Activated naive CD4-positive, alpha-beta T cell treated with anti-CD3 and anti-CD28 coated beads, Interleukin-2, amount 50 U/mL, for 16 hours (primary cell): ENCODE measurements at places on chromosomes 2 and 18.

DNA sequence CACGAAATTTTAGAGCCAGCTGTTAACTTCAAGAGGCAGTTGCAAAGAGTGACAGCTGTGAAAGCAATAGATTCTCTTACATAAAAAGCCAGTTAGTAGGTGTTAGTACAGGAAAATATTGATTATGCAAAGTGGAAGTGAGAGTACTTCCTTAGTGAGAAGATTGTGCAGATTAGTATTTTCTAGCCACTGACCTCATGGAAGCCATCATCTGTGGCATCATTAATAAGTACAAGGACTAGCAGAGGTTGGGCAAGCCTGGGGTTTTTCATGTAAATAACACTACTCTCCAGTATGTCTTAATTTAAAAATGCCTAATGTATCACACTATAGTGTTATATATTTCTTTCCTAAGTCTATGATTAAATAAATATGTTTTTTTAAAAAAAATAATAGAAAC lies 166.2 kb upstream of the DTNA start:
- no peak for DNase-seq

GRCh38 chr2:67585400-67585799 lies 188.3 kb downstream of the ETAA1 start:
- DNase-seq = no peak

- DNase-seq = no peak
These were observed 330.4 kb downstream of the LPIN1 start for GRCh38 chr2:12076810-12077209.

GRCh38 chr2:1736045-1736444 lies 8.3 kb downstream of the PXDN start:
- no peak for DNase-seq

- peak; percentile 21 for DNase-seq
These were observed 133.4 kb downstream of the RTP5 start for GRCh38 chr2:242002944-242003343.

DNA sequence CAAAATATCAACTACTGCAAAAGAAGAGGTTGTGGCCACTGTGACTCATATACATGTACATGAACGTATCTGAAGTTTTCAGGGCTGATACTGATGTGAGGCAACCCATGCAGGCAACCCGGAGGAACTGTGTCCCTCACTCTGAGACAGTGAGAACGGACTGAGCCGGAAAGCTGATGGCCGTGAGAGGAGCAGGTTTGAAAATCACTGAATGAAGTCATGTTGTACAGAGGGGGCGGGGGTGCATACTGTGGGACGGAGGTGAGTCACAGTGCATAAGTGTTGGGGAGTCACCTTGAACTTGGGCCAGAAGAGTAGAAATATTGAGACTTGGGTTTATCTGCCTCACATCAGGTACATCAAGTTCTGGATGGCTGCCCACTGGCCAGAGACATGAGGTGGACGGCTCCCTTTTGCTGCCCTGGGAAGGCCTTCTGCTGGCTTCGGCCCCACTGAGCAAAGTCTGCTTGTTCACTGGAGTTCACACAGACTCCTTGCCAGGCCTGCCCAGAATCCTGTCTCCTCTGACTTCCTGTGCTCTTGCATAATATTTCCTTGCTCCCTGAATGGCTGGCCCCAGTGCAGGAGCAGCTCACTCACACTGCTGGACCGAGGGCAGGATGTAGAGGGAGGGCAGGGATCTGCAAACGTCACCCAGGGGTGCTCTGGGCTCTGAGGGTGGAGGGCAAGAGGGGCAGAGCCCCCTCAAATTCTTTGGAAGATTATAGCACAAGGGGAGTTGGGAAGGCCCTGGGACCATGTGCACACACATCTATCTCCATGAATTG lies 18.1 kb downstream of the EPAS1 start:
- DNase-seq = no peak

- DNase-seq = no peak
These were observed 2.2 kb downstream of the HOXD10 start for GRCh38 chr2:176118601-176119339.

DNA sequence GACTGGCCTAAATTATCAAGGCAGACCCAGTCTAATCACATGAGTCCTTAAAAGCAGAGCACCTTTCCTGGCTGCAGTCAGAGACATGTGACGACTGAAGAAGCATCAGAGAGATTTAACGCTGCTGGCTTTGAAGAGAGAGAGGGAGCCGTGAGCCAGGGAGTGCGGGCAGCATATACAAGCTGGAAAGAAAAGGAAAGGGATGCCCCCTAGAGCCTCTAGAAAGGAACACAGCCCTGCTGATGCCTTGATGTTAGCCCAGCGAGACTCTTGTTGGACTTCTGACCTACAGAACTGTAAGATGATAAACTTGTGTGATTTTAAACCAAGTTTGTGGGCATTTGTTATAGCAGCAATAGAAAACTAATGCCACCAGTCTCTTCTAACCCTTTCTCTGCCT lies 58.1 kb downstream of the HEATR5B start:
- no peak for DNase-seq

GRCh38 chr2:10028988-10029874 lies 14.1 kb upstream of the KLF11 start:
- peak; percentile 34 for DNase-seq

- DNase-seq = no peak
These were observed 159.8 kb downstream of the SUCLG1 start for GRCh38 chr2:84299211-84299775.

GRCh38 chr18:27719680-27720079 lies 457.2 kb downstream of the CDH2 start:
- DNase-seq = no peak

DNA sequence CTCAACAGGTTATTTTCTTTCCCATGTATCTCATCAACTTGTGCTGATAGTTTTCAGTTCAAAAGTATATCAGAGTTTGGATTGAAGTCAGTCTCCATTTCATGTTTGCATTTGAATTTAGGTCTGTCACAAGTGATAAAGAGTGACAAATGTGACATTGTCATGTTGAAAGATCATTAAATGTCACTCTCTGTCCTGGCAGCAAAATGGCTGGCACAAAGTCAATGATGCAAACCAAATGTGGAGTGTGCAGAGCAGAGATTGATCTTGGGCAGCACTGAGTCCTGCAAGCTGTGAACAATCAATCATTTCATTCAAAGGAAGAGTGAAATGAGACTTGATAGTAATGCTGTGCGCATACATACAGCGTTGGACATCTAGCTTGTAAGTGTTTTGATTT lies 421.8 kb upstream of the CDH7 start:
- no peak for DNase-seq

GRCh38 chr18:61546590-61546989 lies 213.4 kb downstream of the CDH20 start:
- no peak for DNase-seq

DNA sequence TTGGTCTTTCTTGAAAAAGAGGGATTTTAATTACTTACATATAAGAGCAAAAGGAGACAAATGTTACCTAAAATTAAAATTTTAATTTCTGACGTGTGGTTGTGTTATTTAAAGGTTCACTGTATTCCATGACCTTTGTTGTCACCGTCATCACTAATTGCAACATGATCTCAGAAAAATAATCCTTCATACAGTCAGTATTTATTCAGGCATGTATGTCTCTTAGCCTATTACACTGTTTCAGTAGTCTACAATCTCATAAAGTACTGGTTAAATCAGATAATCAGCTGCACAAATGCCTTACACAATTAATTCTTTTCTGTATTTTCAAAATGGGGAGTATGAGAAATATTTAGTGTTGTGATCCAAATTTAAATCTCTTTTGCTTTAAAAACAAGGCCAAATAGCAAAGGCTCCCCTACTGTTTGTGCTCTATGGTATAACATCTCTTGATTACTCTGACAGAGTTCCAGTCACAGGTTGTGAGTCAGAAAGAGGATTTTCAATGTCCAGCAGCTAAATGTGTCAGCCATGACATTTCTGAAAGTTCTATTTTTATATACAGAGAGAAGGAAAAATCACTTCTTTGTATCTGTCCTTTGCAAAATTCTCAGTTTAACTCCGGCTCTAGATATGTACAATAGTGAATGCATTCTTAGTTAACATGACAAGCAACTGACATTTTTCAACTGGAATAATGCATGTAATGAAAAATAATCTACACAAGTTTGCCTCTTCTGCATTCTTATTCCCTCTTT lies 184.0 kb downstream of the FIGN start:
- DNase-seq = no peak

DNA sequence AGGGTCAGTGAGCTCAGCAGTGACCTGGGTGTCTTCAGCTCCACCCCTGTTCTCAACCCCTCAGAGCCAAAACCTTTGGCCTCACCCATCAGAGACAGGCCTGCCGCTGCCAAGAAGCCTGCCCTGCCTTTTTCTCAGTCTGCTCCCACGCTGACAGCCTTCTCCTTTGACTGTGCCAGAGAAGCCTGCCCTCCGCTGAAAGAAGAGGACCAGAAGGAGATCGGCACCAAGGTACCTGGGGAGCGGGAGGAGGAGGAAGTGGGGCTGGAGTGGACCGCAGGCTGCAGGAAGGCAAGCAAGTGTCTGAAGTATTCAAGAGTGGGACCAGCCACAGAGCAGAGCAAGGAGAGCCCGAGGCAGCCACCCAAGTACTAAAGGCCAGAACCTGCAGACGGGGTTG lies 33.2 kb downstream of the TOGARAM2 start:
- DNase-seq = peak; percentile 26

GRCh38 chr2:59630789-59631188 lies 922.7 kb downstream of the BCL11A start:
- DNase-seq = no peak

DNA sequence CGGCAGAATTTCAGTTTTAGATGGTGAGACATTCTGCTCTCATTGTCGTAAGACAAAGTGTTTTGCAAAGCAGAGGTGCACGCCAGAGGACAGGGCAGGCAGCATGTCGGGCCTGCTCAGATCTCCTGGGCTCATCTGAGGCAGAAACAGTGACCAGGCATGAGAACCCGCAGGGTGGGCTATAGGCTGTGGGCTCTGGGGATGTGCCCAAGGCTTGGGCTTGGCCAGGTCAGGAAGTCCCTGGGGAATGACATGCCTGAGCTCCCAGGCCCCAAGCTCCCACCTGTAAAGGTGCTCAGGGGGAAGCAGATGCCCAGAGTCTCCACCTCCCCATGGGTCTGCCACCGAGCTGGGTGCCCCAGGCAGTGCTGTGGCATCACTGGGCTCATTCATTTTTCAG lies 35.3 kb downstream of the INHBB start:
- no peak for DNase-seq
